ENCODE measurements at places on chromosomes 2 and 18.

DNA sequence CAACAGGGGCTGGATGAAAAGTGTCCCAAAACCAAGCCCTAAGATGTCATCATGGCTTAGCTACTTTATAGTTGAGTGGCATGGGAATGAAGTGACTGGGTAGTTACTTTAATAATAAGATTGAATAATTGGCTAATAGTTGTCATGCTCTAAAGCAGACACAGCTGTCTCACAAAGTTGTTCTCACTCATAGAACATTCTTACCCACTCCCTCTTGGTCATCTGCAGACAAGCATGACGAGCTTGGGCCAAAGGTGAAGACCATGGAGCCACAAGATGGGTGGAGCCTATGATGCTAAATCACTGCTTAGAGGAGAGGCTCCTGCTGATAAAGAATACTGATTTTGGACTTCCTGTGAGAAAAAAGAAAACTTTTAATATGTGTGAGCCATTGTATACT is 62.4 kb upstream of the MMADHC start:
- no peak for DNase-seq

GRCh38 chr2:176002688-176003210 is 682 bp upstream of the LNPK start:
- DNase-seq = no peak

DNA sequence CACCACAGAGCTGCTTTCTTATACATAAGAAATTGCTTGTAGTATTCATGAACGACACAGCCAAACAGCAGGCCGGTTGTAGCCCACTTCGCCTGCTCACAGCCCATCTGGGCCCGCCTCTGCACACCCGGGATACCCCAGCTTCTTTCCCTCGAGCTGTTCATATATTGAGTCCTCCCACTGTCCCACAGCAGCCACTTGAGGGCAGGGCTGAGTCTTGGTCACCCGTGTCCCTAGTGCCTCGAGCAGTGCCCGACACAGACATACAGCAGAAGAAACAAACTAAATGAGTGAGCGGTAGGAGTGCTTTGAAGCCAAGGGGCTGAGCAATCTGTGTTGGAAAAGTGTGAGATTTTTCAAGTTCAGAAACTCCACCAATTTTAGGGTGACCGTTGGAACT is 251.4 kb downstream of the KLHL29 start:
- no peak for DNase-seq

DNA sequence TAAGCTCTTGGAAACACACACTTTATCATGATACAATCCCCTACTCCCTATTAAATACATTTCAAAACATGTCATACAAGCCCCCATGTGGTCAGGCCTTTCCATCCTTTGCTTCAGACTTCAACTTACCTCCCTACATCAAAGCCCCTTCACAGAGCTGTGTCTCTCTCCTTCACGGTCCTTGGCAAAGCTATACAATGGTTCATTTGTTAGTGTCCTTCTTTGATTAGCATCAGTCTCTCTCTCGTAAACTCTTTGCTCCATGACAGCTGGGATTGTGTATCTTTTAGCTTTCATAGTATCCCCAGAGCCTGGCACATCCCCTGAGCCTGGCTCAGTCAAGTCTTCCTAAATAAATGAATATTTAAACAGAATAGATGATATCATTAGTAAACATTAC is 25.6 kb upstream of the INSIG2 start:
- no peak for DNase-seq

DNA sequence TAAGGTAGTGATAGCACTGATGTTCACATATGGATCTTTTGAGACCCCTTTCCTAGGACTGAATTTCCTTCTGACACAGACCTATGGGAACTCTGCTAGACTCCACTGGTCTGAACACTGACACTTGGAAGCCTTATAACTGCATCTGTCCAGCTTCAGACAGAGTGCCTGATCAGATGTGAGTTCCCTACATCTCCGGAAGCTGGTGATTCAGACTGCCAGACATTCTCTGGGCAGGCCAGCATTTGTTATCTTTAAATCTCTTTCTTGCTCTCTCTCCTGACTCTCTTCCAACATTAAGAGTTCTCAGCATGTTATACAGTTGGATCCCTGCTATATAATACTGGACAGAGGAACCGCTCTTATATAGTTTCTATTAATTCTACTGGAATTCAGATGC is 408.5 kb downstream of the ZEB2 start:
- DNase-seq = no peak

GRCh38 chr2:194104687-194105086 is 1552.3 kb upstream of the SLC39A10 start:
- DNase-seq = no peak

- DNase-seq = no peak
Measured at GRCh38 chr2:36578343-36579296, 19.3 kb downstream of the FEZ2 start.

GRCh38 chr18:76442413-76443171 is 52.5 kb downstream of the ZNF516 start:
- DNase-seq = no peak

DNA sequence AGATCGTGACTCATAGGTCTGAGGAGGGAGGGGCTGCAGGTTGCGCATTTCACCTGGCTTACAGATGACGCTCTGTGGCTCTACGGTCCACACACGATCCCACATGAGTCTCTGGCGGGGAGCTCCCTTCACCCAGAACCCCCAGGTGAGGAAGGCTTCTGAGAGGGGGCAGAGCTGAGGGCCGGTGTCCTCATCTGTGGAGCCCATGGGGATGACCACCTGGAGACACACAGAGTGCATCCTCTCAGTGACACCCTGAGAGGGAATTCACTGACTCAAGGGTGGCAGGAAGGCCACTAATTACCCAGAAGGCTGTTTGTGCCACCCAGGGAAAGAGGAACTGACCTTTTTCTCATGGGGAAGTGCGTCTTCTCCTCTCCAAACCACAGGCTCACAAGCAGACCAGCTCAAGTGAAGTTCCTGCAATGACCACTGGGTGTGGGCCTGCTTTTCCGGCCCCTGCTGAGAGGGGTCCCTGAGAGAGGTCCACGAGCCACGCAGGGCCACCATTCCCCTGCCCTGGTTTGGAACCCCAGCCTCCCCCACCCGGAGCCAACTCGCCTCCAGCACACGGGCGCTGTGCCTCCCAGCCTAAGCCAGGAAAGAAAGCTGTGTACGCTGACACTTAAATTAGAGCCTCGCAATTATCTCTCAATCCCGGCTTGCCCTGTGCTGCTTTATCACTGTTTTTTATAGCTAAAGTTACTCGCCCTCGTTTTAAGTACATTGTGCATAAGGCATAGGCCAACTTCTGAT is 114.1 kb downstream of the BCL11A start:
- no peak for DNase-seq

- DNase-seq = no peak
Measured at GRCh38 chr2:54999182-54999581, 51.1 kb downstream of the RTN4 start.

All from stimulated activated CD4-positive, alpha-beta T cell treated with anti-CD3 and anti-CD28 coated beads, Interleukin-4, amount 100 ng/mL, for 4 hours (primary cell).